Spinal cord (tissue), 10 donors: ENCODE measurements at places on chromosomes 3 and 15. TPM values are rescaled to one million over a fixed set of nuclear protein-coding genes. Genes with fewer than 3 reads are reported as not detected.

The SPINK8 gene
- total RNA-seq: not detected

The SLC28A2 gene
- not detected for total RNA-seq

The RNF168 gene
- total RNA-seq: 20.6 TPM

The MOBP gene
- 125 TPM for total RNA-seq

The ATP8B4 gene
- 37.1 TPM for total RNA-seq

The PLXNB1 gene
- 37.6 TPM for total RNA-seq

The PLSCR2 gene
- total RNA-seq: 0.22 TPM

The DAZL gene
- total RNA-seq: not detected

The PAQR9 gene
- 0.66 TPM for total RNA-seq

The PROS1 gene
- total RNA-seq: 102 TPM

The CLDN18 gene
- not detected for total RNA-seq

The ONECUT1 gene
- 3.6 TPM for total RNA-seq

The TERB2 gene
- not detected for total RNA-seq

The OXTR gene
- 1.6 TPM for total RNA-seq

The GPR160 gene
- 0.61 TPM for total RNA-seq

The AGTR1 gene
- 5.9 TPM for total RNA-seq

The FRG2C gene
- not detected for total RNA-seq

The LMLN gene
- 9.5 TPM for total RNA-seq

The PFN2 gene
- 220 TPM for total RNA-seq

The ACTRT3 gene
- total RNA-seq: 6.7 TPM

The GOLGA8M gene
- total RNA-seq: 1.3 TPM

The RAB11A gene
- total RNA-seq: 224 TPM

The CCDC9B gene
- total RNA-seq: 1.8 TPM

The PLCL2 gene
- total RNA-seq: 57.5 TPM

The CCRL2 gene
- total RNA-seq: 2.5 TPM

The TMEM207 gene
- not detected for total RNA-seq

The ZNF620 gene
- 7.9 TPM for total RNA-seq

The FEZF2 gene
- total RNA-seq: 0.61 TPM

The APBA2 gene
- total RNA-seq: 72.6 TPM

The RHCG gene
- 0.79 TPM for total RNA-seq

The CD96 gene
- total RNA-seq: 0.28 TPM

The TMEM212 gene
- total RNA-seq: 0.22 TPM

The GOLGA6A gene
- 0.59 TPM for total RNA-seq

The PARP3 gene
- total RNA-seq: 13.2 TPM

The ENTPD3 gene
- 14.8 TPM for total RNA-seq

The DUOXA2 gene
- total RNA-seq: not detected

The CHAC1 gene
- total RNA-seq: 3.6 TPM

The CNOT10 gene
- total RNA-seq: 32.5 TPM

The GOLGA6L9 gene
- total RNA-seq: 6.1 TPM

The ADAMTS17 gene
- 20.6 TPM for total RNA-seq

The XYLB gene
- 7.5 TPM for total RNA-seq

The C3orf20 gene
- 0.20 TPM for total RNA-seq

The CCR5 gene
- 0.22 TPM for total RNA-seq

The PPARG gene
- total RNA-seq: 7.1 TPM

The FETUB gene
- not detected for total RNA-seq

The LMAN1L gene
- total RNA-seq: 0.11 TPM

The CCDC80 gene
- 130 TPM for total RNA-seq

The ST6GAL1 gene
- 28.9 TPM for total RNA-seq

The CILP gene
- total RNA-seq: 0.94 TPM
